ENCODE measurements at places on chromosomes 12 and 14.

- DNase-seq: no peak
Measured at GRCh38 chr12:9925705-9926393, 6.3 kb downstream of the CLEC2A start.

GRCh38 chr14:104687601-104688504 lies 1.6 kb upstream of the INF2 start:
- no peak for DNase-seq

DNA sequence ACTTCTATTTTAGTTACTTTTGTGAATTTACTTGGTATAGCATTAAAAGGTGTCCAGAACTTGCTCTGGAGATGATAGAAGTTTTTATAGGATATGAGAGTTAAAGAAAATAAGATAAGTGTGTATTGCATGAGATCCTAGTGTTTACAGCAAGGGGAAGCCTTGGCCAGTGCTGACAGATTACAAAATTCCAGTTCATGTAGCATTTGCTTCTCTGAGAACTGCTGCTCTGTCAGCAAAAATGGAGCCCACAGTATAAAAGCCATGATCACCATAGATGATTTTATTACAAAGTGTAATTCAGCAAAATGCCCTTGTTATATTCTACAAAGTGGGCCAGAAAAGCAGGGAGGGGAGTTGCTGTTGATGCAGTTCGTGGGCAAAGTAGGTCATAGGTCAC lies 40.0 kb upstream of the ATF1 start:
- no peak for DNase-seq

DNA sequence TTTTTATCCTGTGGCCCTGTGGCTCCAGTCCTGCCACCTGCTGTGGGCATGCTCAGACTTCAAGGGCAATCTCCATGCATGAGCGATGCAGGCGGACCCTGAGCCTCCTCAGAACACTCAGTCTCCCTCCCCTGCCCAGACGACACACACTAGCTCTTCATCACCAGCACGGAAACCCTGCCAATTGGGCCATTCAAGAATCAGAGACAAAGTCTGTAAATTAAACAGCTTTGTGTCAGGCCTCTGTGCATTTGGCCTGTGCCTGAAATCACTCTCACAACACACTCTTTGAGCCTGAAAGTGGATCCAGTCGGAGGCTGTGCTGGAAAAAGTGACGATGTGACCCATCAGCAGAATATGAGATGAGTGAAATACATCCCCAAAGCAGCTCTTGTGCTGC lies 12.5 kb downstream of the POU6F1 start:
- DNase-seq: no peak

DNA sequence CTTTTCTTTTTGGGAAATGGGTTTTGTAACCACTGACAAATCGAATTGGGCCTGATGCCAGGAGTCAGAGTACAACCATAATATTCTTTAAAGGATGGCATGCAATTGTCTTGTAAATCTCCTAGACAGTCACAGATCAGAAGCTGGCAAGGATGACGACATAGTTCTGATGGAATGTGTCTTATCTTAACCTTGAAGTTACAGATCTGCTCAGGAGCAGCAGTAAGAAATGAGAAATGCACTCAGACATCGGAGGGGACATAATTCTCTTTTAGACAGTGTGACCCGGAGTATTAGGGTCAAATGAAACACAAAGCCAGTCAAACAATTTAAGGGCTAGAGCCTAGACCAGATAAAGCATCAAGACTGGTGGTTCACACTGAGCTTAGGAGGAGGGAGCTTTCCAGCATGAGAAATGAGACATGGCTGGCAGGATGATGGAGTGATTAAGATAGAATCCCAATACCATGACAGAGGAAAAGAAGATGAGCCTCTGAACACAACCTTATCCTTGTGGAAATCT lies 17.5 kb downstream of the CBX5 start:
- no peak for DNase-seq

GRCh38 chr14:80536456-80536855 lies 325.2 kb upstream of the DIO2 start:
- no peak for DNase-seq

- no peak for DNase-seq
Measured at GRCh38 chr12:41653386-41654326, 465.5 kb downstream of the PDZRN4 start.

GRCh38 chr14:99146616-99147365 lies 125.2 kb downstream of the BCL11B start:
- DNase-seq: no peak

GRCh38 chr12:77213319-77213718 lies 147.9 kb upstream of the E2F7 start:
- no peak for DNase-seq

DNA sequence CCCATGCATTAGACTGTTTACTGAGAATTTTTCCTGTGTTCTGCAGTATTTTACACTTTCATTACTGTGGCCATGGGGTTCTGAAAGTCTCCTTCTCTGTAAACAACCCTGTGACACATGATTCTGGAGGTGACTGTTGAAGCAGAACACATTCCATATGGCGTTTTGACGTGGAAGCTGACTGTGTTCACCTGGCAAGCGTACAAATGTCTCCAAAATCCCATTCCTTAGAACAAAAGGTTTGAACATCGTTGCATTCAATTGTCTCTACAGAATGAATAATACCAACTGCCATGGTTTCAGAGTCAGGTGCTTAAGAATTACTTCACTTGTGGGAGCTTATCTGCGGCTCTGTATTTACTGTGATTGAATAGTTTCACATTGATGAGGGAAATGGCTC lies 485.6 kb upstream of the TMEM132C start:
- no peak for DNase-seq

- DNase-seq: no peak
Measured at GRCh38 chr14:105881021-105881930, 354.9 kb downstream of the TMEM121 start.

DNA sequence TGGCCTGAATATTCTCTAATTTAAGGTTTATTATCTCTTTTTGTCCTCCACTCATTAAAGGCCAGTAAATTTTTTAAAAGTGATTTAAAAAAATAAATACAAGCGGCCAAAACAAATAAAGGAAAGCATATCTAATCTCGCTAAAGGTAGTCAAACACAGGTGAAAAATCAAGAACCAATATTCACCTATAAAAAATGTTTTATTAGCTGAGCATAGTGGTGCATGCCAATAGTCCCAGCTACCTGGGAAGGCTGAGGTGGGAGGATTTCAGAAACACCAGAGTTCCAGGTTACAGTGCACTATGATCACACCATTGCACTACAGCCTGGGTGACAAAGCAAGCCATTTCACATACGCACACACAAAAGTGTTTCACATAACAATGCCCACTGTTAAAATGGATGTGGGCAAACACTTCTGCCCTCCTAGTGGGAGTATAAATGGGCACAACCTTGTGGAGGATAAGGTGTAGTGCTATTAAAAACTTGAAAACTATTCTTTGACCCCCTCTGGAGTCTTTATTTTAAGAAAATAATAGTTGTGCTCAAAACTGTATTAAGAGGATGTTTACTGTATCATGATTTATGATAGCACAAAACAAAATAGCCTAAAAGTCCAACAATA lies 32.7 kb upstream of the NAP1L1 start:
- no peak for DNase-seq

GRCh38 chr14:52875707-52876106 lies 75.1 kb downstream of the FERMT2 start:
- DNase-seq: no peak

DNA sequence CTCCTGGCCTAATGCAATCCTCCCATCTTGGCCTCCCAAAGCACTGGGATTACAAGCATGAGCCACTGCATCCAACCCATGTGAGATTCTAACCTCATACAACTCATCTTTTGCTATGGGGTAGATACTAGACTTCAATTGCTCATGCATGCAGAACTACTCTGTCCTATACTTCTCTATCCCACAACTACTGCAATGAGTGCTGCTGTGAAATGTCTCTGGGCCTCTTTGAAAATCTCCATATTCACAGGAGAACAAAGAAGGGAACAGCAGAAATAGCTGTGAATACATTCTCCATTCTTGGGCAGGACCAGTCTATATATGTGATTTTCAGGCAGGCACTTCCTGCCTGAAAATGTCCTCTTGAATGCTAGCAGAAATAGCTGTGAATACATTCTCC lies 220.7 kb upstream of the GRIP1 start:
- no peak for DNase-seq

DNA sequence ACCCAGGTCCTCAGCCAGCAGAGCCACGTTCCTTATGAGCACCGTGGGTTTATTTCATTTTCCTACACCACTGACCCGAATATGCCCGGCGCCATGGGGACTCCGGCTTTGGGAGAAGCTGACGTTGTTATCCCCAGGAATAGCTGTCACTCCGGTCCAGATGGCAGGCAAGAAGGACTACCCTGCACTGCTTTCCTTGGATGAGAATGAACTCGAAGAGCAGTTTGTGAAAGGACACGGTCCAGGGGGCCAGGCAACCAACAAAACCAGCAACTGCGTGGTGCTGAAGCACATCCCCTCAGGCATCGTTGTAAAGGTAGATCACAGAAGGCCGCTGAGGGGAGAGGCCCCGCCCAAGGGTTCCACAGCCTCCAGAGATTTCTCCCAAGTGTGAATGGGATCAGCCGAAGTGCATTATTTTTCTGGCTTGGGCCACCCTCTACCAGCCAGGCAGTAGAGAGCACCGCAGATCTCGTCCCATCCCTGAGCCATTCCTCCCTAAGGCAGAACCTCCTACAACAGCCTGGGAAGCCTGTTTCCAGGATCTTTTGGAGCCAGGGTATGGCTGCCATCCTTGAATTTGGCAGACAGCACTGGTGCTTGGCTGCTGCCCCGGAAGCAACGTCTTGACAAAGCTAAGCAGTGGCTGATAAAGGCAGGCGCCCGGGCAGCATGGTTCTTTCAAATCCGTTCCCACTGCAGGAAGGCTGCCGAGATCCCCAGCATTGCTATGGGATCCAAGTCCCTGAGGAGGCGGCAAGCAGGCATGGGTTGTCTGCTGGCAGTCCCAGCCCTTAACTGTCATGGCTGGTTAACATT lies 17.8 kb downstream of the CDK2AP1 start:
- DNase-seq: no peak

DNA sequence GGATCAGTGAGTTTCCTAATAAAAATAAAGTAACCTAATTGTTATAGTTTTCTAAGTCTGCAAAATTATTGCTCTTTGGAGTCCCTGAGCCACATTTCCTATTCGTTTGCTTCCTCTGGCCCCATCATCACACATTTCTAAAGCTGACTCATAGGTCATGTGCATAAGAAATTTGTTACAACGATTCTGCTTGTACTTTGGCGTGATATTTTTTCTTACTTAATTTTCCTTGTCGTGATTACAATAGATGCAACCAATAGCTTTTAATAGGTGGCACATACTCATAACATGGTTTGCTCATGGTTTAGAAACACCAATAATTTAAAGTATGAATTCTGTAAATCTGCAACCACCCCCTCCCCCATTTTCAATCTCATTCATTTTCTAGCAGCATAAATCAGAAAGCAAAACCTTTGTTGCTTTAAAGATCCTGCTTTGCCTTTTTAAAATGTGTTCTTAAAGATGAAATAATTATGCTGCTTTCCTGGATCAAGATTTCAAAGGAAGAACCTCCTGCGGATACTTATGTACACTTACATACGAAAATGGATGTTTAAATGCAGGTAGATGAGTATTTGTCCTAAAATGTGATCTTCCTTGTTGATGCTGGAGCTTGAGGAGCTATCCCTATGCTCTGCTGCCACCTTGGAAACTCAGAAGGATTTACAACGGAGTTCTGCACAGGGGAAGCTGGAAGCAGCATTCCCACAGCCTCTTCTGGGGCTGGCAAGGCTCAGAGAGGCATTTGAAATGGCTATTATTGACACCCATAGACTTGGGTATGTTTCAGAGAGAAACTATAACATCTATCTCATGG lies 1.7 kb upstream of the FLRT2 start:
- no peak for DNase-seq

GRCh38 chr12:22415342-22416309 lies 81.1 kb upstream of the ST8SIA1 start:
- no peak for DNase-seq

DNA sequence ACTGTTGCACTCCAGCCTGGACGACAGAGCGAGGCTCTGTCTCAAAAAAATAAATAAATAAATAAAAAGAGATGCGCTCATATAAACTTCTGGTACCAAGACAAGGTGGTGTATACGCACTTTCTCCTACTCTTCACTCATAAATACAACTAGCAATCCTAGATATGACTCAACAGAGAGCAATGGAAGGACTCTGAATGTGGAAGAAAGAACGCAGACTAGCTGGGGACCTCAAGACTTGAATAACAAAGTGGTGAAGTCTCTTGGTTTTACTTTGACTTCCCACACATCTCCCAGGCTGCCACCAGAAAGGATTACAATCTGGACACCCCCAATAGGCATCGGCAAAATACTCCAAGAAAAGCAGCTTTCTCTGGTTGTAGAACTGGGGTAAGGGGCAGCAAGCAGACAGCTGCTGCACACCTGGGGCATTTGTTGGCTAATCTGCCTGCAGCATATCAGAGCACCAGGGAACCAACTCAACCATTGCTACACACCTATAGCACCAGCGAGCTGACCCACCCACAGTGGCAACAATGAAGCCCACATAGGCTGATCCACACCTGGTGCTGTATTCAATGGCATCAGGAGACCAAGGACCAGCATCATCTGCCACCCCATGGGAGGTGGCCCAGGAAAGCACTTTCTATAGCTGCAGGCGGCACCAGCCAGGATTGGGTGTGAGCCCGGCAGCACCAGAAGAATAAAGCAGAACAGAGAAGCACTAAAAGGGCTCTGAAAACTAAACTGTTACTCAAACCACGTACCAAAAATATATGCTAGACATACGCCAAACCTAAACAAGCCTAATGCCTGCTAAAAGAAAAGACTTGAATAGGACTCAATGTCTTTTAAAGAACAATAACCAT lies 1231.7 kb upstream of the TMEM132C start:
- DNase-seq: no peak

- DNase-seq: no peak
Measured at GRCh38 chr14:97776890-97777558, 979.8 kb downstream of the VRK1 start.

GRCh38 chr14:37147310-37147880 lies 25.0 kb downstream of the SLC25A21 start:
- no peak for DNase-seq

Data from cortex of kidney (tissue), 1 donor.